ENCODE measurements at places on chromosomes 4 and X. TPM values are rescaled to one million over a fixed set of nuclear protein-coding genes. Genes with fewer than 3 reads are reported as not detected.

DNA sequence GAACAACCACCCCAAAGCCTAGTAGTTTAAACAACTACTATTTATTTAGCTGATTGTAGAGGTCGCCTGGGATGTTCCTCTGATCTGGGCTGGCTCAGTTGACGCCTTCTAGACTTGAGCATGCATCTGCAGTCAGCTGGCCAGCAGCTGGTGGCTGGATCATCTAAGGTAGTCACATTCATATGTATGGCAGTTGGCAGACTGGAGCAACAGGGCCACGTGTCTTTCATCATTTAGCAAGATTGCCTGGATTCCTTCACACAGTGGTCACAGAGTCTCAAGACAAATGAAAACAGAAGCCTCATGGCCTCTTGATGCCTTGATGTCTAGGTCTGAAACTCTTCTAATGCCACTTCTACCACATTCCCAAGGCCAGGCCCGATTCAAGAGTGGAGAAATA, 220.6 kb upstream of the S100G start:
- DNase-seq: no peak

DNA sequence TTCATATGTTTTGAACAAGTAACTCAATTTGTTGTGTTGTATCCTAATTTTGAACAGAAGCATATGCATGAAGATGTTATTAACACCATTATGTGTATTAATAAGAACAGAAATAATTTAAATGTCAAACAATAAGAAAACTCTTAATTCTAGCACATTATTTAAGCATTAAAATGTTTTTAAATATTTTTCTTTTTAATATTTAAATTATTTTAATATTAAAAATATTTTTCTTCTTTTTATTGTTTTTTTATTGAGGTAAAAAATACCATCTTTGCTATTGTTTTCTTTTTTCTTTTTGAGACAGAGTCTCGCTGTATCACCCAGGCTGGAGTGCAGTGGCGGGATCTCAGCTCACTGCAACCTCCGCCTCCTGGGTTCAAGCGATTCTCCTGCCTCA, 441.0 kb upstream of the GALNT7 start:
- no peak for DNase-seq

PSAPL1 gene
- total RNA-seq: not detected

DNA sequence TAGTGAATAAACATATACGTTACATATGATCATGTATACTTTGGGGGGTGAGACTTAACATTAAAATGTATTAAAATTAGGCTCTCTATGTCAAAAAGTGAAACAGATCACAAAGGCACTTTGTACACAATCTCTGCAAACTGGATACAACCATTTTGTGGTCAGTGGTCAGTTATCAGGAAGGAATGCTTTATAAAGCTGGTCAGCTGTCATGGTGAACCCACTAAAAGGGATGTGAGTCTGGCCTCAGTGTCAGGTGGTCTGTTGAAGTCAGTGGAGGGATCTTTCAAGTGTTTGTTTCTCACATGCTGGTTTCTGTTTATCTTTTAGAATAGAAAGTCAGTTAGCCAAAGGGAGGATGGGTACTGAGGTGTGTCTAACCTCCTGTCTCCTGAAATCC, 875.5 kb upstream of the INTU start:
- no peak for DNase-seq

GAK gene
- 30.4 TPM for total RNA-seq

DNA sequence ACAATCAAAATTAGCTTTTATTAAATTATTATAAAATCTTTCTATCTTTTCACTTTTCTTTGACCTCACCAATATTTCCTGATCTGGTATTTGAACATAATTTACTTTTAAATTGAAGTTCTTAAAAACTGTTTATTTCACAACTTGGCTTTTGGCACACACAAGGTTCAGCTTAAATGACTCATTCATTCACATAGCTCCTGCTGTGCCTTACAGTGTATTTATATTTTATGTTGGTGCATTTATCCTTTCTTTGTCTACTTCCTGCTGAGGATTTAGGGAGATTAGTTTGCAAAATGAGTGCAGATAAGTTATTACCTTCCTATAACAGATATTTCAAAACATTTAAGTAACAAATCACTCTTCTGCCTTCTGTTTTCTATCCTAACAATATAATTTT, 430.6 kb downstream of the DTHD1 start:
- DNase-seq: no peak

DNA sequence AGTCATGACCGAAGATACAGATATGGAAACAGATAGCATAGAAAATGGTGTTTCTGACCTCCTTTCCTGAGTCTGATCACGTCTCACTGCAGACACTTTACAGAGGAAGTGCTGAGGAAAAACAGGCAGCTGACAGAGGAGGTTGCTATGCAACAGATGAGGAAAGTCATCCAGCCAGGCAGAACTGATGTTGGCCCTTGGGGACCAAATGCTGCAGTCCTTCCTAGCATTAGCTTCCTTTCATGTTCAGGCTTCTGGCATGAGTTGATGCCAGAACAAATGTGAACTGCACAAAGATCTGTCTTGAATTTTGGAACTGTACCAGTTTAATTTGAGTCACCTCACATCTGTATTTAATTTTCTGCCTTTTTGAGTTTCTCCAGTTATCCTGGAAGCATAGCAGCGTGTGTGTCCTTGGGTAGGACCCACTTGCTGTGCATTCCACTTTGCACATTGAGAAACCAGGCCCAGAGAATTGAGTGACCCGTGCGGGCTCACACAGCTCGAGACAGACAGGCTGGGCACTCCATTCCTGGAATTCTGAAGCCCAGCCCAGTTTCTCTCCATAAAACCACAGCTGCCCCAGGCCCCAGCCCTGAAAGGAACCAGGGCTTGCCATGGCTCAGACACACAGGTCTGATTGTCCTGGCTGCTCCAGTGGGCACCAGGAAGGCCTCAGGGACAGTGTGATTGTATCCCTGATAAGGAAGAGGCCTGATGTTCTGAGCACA, 1.4 kb upstream of the MAGED1 start:
- DNase-seq: peak; percentile 98

MCF2 gene
- total RNA-seq: 0.27 TPM

DNA sequence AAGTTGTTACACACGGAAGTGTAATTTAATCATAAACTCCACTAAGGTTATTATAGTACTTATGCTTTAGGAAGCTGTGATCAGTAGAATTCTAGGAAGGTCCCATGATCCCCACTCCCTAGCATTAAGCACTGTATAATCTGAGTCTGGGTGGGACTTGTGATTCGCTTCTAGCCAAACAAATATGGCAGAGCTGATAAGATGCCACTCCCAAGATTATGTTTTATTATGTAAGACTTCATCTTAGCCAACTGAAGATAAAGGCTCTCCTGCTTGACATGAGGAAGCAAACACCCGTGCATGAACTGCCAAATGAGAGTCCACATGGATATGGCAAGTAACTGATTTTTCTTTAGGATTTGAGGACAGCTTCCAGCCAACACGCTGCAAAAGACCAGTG, 186.4 kb upstream of the NDST3 start:
- no peak for DNase-seq

- no peak for DNase-seq
Observed at GRCh38 chrX:65034292-65034667, 58.0 kb upstream of the ZC4H2 start.

DKK2 gene
- 45.0 TPM for total RNA-seq

GRCh38 chrX:2351999-2352995, 148.5 kb downstream of the DHRSX start:
- DNase-seq: peak; percentile 24

- DNase-seq: no peak
Observed at GRCh38 chr4:114401483-114401882, 197.1 kb upstream of the UGT8 start.

GRCh38 chr4:100026066-100026465, 76.0 kb upstream of the H2AZ1 start:
- DNase-seq: no peak

CNGA1 gene
- total RNA-seq: 0.35 TPM

C4orf50 gene
- total RNA-seq: under 0.01 TPM

GRCh38 chr4:22407361-22407760, 108.5 kb downstream of the ADGRA3 start:
- no peak for DNase-seq

DNA sequence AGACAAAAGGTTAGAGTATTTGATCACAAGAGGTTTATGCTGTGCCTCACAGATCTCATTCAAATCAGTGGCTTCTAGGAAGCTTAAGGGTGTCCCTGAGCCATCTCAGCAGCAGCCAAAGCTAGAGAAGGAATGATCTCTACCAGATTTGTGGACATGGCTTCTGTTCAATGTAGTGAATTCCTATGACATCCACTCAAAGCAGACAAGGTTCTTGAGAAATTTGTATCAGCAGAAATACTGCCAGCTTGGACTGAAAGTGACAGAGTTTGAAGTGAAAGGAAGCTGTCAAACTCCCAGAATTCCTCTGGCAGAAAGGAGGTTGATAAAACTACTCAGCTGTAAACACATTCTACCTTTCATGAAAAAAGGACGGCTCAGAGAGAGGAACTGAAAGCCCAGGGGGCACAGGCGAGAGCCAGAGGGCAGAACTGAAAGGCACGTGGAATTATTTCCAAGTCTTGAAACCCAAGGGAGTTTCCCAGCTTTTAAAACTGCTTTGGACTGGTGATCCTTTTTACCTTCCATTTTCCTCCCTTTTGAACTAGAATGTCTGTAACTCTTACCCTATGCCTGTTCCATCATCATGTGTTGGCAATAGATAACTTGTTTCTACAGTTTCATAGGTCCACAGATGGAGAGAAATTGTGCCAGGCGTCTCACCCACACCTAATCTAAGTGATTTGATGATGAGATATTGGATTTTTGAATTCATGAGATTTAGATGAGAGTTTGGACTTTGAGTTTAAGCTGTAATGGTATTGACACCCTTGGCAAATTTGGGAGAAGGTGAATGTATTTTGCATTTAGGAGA, 14.5 kb upstream of the MED14 start:
- peak; percentile 22 for DNase-seq

Measured in muscle of leg (tissue), 16 donors.